ENCODE measurements at places on chromosomes 4 and X.

- no peak for DNase-seq
These were observed 116.5 kb upstream of the NAP1L5 start for GRCh38 chr4:88814043-88814617.

- DNase-seq, result no peak
These were observed 190.4 kb downstream of the ARAP2 start for GRCh38 chr4:36053930-36054329.

DNA sequence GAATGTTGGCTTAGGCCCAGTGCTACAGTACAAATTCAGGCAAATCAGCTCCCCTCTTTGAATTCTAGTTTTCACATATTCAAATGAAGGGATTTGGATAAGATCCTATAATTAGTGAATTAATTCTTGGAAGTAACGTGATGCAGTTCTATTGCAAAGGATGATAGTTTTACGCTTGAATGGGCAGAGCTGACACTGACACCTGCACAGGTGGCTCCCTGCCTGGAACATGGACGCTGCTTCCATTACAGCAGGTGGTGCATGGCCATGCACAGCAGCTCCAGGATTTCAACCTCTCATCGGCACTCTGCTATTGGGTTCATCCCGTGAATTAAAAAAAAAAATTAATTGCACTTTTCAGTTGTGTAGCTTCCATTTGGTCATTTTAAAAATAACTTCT is 28.4 kb upstream of the RPS6KA6 start:
- no peak for DNase-seq

- no peak for DNase-seq
These were observed 48.6 kb upstream of the ERVMER34-1 start for GRCh38 chr4:52799813-52800212.

DNA sequence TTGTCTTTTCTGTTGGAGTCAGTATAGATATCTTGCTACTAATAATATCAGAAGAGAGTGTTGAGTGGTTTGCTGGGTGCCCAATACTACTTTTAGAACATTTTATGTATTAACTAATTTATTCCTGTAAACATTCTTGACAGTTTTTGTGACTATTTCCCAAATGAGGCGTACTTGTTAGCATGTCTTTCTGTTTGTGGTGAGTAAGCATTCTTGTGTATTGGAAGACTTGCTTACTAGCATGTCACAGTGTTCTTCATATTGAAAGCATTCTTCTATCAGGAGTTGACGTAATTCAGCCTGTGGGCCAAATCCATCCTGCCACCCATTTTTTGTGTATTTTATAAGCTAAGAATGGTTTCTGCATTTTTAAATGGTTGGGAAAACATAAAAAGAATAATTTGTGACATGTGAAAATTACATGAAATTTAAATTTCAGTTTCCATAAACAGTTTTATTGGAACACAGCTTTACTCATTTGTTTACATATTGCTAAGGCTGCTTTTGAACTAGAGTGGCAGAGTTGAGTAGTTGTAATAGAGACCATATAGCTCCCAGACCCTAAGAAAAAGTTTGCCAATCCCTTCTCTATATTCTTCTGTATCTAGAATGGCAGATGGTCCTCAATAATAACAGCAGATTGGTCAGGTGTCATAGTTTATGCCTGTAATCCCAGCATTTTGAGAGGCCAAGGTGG is 20.4 kb downstream of the REPS2 start:
- DNase-seq, result no peak

DNA sequence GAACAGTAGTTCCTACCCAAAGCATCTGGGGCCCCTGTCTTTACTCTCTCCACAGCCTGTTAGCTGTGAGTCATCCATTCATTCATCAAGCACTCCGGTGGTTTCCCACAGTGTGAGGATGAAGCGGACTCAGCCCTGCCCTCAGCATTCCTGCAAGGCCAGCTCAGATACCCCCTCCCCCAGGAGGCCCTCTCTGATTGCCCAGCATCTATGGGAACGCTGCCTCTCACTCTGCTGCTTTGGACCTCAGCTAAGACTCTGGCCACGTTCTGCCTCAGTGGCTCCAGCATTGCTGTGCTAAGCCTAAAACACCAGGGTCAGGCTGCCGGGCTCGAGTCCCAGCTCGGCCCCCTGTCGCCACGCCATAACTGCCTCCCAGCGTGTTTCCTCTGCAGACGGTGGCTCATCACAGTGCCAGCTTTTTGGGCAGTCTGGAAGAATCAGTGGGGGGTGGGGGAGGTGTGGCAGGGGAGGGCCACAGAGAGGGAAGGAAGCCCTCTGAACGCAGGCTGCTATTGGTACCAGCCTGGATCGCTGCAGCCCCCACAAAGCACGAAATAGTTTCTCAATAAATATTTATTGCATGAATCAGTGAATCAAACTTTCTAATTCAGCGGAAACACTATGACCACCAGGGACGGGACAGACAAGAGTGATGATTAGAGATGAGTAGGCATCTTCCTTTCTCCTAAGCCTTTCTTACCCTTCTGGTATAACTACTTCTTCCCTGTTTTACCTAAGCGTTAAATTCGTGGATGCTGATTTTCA is 74.4 kb downstream of the SORCS2 start:
- DNase-seq, result no peak

DNA sequence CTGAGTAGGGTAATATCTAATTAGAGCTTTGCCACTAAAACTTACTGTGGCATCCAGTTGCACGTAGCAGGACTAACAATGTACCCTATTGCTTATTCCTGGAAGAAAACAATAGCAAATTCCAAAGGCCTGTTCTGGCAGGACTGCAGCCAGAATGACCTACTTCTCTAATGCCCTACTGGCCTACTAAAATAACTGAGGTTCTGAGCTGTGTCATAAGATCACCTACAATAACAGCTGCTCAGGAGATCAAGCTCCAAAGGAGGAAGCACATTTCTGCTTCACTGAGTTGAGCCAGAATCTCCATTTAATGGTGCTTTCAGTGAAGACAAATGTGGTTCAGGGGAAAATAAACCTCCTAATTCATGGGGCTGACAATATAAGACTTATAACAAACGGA is 42.2 kb upstream of the CXCL8 start:
- no peak for DNase-seq

- no peak for DNase-seq
These were observed 196.9 kb upstream of the ANK2 start for GRCh38 chr4:112852601-112853000.
